ENCODE measurements at places on chromosomes 1 and 21.

- DNase-seq: no peak
Observed at GRCh38 chr1:54487571-54488050, 60.4 kb upstream of the ACOT11 start.

DNA sequence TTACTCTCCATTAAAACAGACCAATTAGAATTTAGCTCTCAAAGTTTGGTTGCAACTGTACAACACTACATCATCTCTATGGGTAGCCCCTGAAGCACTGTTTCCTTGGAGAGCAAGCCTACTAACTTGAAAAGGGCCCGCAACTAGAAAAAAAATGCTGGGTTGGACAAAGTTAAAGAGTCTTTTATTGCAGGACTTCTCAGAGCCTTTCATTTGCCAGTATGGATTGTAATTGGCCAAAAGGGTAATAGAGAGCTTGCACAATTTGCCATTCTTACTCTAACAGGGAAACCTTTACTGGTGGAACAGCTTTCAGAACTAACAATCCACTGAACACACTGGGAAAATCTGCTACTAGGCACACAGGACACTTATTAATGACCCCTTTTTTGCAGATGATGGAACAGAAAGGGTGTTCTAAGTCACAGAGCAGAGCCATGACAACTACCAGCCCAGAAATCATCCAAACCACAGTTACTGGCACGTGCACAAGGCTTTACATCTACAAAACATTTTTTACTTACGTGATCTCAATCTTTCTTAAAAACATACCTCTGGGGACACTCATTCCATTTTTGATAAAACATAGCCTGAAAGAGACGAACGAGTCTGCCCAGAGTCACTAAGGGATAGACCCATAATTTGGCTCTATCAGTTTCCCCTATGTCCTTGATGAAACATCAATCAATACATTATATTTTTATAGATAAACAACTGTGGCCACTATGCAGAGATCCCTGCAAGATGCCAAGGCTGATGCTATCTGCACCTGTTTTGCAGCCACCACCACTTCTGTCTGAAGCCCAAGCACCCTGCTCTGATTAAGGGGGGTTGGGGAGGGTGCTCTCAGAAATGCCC lies 176.3 kb upstream of the EDN2 start:
- DNase-seq: no peak

DNA sequence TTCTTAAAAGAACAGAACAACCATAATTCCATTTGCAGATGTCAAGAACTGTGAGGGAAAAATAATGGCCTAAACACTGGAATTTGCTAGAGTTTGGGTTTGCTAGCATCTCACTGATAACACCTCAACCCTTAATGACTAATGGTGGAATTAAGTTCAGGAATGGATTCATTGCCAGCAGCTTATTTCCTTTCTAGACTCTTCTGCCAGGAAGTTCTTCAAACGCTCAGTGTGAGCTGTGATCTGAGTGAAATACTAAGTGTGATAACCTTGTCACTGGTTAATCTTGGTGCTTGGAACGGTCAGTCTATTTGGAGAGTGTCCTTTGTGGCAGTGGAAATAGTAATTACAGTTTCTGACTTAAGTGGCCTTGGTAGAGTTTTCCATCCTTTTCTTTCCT lies 21.6 kb upstream of the PLEKHM2 start:
- no peak for DNase-seq

- DNase-seq: no peak
Observed at GRCh38 chr1:235557495-235557894, 53.2 kb upstream of the B3GALNT2 start.

All from stimulated activated CD8-positive, alpha-beta memory T cell treated with anti-CD3 and anti-CD28 coated beads, Interleukin-4, amount 100 ng/mL, for 1 hour (primary cell).